ENCODE measurements at places on chromosomes 2 and 18. TPM values are rescaled to one million over a fixed set of nuclear protein-coding genes. Genes with fewer than 3 reads are reported as not detected.

OXER1 gene
- not detected for total RNA-seq

DHX57 gene
- total RNA-seq, result 24.3 TPM

- DNase-seq, result no peak
These were observed 594.4 kb downstream of the DPP10 start for GRCh38 chr2:115036818-115037217.

DNA sequence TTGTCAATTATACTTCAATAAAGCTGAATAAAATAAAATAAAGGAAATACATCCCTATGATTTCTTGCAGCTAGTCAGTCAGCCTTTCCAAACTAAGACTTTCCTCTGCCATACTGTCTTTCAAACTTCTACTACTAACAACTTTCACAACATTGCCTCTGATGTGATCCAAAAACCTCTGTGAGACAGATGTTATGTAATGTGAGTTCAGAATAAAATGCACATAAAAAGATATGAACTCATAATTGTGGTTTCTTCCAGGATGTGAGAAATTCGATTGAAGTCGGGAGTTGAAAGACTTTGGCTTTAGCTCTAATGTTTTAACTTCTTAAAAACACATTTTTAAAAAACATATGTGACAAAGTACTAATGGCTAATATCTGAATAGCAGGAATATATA lies 98.7 kb downstream of the PIGN start:
- no peak for DNase-seq

GRCh38 chr18:23377669-23378301 lies 75.3 kb upstream of the RIOK3 start:
- DNase-seq, result peak; percentile 56

CACNB4 gene
- 0.13 TPM for total RNA-seq

- no peak for DNase-seq
These were observed 26.7 kb downstream of the FBLN7 start for GRCh38 chr2:112164876-112165275.

PROM2 gene
- 0.07 TPM for total RNA-seq

INHA gene
- total RNA-seq, result not detected

- no peak for DNase-seq
These were observed at the start of gene LYPD1 for GRCh38 chr2:132669908-132670495. LYPD1 (minus strand) TSS chr2:132670205; CDS start chr2:132669932, 273 bp downstream.

DNA sequence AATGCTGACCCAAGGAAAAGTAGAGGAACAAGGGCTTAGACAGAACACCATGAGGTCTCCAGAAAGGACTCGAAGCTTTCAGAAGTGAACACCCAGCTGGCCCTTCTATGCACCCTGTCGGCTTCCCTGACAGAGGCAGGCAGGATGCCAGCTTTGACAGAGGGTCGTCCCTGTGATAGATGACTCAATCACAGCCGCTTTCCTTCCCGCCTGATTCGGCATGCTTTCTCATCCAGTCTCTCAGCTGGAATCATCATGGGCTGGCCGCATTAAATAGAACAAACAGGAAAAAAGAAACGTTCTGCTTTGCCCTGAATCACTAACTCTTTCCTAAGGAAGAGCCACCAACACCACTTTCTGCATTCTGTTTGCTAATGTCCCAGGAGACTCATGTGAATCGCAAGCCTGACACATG lies 140.3 kb upstream of the RAB12 start:
- DNase-seq, result no peak

DNA sequence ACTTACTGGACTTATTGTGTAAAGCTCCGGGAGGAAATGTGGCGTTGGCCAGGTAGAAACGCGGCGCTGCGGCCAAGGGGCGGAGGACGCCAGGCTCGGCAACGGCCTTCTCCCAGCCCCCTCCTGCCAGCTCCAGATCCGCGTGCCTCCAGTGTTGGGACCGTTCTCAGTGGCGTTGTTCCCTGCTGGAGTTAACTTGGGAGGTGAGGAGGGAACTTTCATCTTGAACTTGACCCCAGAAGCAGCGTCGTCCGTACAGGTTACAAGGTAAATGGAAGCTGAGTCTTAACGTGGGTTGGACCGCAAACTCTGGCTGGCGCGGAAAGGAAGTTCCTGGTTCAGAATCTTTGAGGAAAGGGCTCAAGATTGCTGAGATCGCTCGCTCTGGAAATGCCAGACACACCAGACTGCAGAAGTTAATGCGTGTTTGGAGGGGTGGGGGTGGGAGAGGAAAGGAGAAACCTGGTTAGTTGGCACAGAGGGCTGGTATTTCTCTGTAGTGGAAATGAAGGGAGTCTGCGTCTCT lies 1.3 kb downstream of the TANC1 start:
- no peak for DNase-seq

DNA sequence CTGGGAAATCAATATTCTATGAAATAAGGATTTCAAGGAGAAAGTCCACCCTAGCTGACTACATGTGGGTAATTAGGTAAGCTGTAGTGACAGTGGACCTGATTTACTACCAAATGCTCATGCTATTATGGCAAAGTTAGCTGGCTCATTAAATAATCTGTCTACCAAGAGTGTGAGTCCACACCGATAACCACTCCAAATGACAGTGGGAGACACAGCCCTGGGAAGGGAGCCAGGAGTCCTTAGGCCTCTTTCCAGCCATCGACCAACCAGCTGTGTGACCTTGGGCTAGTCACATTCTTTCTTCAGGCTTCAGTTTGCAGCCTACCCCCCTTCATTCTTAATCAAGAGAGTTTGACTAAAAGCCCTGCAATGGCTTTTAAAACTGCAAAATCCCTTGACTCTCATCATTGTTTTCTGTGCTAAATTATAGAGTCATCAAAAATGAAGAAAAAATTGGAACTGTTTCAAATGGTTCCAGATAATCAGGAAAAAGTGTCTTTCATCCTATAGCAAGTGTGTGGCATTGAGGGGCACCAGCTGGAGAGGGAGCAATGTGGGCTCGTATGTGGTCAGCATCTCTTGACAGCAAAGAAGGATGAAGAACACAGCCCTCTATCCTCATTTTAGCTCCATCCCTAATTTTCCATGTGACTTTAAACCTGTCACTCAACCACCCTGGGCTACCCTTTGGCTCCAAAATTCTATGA lies 45.6 kb upstream of the SLC14A2 start:
- DNase-seq, result no peak

DNA sequence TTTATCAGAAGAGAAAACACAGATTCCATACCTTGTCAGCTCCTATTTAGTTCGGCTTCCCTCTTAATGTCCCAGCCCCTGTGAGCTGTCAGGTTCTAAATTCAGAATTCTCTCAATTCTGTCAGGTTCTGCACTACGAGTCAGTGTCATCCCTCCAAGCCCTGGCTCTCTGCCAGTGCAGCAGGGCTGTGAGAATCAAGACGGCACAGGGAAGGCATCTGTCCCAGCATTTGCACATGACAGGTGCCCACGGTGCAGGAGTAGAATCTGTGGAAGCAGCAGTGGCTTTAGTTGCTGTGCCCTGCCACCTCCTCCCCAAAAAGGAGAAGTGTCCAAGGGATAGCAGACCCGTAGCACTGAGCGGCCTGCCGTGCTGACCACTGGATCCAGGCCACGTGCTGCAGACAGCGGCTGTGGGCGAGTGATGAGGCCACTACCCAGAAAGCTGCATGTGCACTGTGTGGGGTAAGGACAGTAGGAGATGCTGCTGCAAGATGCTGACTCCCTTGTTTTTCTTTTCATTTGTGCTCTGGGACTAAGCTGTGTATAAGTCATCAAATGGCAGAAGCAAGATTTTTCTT lies 12.8 kb downstream of the RBFA start:
- DNase-seq, result no peak

FBXO15 gene
- not detected for total RNA-seq

- no peak for DNase-seq
These were observed 151.9 kb upstream of the RND3 start for GRCh38 chr2:150639383-150639782.

DNA sequence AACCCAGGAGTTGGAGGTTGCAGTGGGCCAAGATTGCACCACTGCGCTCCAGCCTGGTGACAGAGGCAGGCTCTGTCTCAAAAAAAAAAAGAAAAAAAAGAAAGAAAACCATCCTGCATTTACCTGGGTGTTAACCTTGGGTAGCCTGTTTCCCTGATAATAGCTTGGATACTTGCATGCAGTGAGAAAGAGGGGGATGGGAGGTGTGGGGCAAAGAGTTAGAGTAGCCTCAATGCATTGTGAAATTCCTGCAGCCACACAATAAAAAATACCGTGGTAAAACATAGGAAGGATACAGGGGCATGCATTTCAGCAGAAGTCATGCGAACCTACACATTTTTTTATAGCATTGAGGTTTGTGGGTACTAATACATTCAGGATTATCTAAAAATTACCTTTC lies 76.6 kb upstream of the ZNF516 start:
- no peak for DNase-seq

DNA sequence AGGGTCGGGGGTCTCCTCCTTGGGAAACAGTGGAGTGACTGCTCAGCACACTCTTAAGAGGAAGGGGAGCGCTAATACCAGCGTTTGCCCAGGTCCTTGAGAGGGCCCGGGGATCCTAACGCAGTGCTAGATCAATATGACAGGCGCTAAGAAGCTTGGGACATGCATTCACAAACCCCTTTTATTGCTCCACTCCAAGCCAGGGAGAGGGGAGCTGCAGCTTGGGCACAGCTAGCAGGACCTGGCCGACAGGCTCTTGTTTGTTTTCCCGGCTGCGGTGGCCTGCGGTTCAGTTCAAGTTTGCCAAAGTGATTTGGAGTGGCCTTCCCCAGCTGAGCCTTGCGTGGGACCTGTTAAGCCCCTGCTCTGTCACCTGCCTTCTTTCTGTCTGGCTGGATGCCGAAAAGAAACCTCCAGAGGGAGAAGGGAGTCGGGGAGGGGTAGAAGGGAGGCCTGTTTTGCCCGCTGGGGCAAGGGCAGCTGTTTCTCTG lies 152.1 kb downstream of the GLI2 start:
- DNase-seq, result no peak

DNA sequence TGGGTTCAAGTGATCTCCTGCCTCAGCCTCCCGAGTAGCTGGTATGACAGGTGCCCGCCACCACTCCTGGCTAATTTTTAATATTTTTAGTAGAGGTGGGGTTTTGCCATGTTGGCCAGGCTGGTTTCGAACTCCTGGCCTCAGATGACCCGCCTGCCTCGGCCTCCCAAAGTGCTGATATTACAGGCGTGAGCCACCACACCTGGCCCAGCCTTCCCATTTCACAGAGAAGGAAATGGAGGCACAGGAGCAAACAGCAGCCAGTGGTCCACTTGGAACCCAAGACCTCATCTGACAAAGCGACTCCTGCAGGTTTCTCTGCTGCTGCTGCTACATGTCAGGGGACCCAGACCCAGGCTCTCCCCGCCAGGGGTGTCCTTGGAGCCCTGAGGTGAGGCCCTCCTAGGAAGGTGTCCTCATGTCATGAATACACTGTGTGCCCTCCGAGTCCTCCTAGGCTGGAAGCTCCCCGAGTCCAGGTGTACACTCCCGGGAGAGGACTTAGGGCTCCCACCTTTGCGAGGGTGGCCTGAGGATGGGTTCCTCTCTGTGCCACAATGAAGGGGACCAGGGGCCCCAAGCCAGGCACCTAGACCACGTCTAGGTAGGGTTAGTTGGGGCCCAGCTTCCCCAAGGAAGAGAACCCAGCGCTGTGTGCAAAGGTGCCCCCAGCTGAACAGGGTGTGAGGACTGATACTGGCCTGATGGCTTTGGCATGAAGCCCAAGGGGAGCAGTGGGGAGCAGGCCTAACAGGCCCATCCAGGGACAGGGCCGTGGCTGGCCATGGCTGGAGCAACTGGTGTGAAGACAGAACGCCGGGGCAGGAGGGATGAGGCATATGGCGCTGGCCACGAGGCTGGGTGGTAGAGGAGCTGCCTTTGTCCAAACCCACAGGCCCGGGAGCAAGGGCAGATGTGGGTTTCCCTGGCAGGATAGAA lies 56.1 kb downstream of the HS6ST1 start:
- DNase-seq, result no peak

NT5DC4 gene
- total RNA-seq, result not detected

GRCh38 chr2:232901736-232902578 lies 31.9 kb downstream of the SNORC start:
- peak; percentile 73 for DNase-seq

GRCh38 chr2:85988175-85988913 lies 99.6 kb upstream of the ST3GAL5 start:
- no peak for DNase-seq

ALPP gene
- total RNA-seq, result not detected

DNA sequence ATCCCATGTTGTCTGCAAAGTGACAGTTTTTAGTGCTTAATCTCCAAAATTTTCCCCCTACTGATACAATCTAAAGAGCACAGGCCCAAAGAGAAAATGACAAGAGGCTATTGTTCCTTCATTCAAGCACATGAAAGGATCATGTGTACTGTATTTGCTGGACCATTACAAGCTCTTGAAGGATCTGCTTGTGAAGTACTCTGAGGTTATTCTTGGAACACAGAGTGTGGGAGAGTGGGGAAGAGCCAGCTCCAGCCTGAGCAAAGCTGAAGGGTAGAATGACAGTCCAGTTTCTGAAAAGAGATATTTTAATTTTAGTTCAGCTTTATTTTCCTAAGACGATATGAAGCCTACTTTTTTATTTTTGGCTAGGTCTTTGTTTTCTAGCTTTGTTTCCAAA lies 112.2 kb downstream of the GALNT3 start:
- DNase-seq, result no peak

- no peak for DNase-seq
These were observed 72.7 kb downstream of the TWIST2 start for GRCh38 chr2:238920601-238921001.

- no peak for DNase-seq
These were observed 3.6 kb downstream of the COL5A2 start for GRCh38 chr2:189175869-189176433.

FAP gene
- total RNA-seq, result 0.21 TPM

DNA sequence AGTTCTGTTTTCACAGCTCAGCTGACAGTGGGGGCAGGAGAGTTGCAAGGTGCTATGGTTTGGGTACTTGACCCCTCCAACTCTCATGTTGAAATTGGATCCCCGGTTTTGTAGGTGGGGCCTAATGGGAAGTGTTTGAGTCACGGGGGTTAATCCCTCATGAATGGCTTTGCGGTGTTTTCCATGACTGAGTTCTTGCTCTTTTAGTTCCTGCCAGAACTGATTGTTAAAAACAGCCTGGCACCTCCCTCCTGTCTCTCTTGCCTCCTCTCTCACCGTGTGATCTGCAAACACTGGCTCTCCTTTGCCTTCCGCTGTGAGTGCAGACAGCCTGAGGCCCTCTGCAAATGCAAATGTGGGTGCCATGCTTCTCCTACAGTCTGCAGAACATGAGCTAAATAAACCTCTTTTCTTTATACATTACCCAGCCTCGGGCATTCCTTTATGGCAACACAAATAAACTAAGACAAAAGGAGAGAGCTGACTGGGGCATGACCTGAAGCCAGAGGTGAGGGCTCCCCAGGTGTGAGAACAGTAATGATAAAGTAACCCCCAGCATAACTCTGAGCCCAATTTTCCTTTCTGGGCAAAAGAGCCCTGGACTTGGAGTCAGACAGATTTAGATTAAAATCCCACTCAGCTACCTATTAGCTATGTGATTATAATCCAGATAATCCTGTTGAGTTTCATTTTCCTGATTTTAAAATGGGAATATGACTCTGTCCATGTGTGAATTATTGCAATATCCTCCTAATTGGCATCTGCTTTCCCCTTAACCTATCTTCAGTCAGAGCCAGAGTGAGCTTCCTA lies 64.9 kb upstream of the CAPN13 start:
- DNase-seq, result no peak

CHRNG gene
- total RNA-seq, result not detected

GRCh38 chr2:47541848-47542450 lies 139.0 kb downstream of the MSH2 start:
- DNase-seq, result no peak

- DNase-seq, result no peak
These were observed 455.9 kb upstream of the SOX11 start for GRCh38 chr2:5236249-5236648.

GRCh38 chr2:20862850-20863249 lies 39.9 kb upstream of the LDAH start:
- DNase-seq, result no peak
